ENCODE measurements at places on chromosomes 7 and 10. TPM values are rescaled to one million over a fixed set of nuclear protein-coding genes. Genes with fewer than 3 reads are reported as not detected.

The GRM3 gene
- total RNA-seq: not detected

The NKX1-2 gene
- not detected for total RNA-seq

The UBN2 gene
- total RNA-seq: 3.4 TPM

The RSU1 gene
- 35.3 TPM for total RNA-seq

The OPN4 gene
- total RNA-seq: not detected

The GBX1 gene
- total RNA-seq: not detected

The SEMA3C gene
- total RNA-seq: 127 TPM

The TMEM236 gene
- total RNA-seq: under 0.01 TPM

The ELFN1 gene
- 2.1 TPM for total RNA-seq

The RPEL1 gene
- under 0.01 TPM for total RNA-seq

The OR2A42 gene
- not detected for total RNA-seq

The XRCC2 gene
- total RNA-seq: 0.43 TPM

The DIP2C gene
- total RNA-seq: 8.4 TPM

The EPHB4 gene
- total RNA-seq: 45.7 TPM

The ANXA8L1 gene
- not detected for total RNA-seq

The ANLN gene
- 7.4 TPM for total RNA-seq

The KNDC1 gene
- 0.57 TPM for total RNA-seq

The CPVL gene
- 0.71 TPM for total RNA-seq

The UCMA gene
- not detected for total RNA-seq

The SEMA3D gene
- total RNA-seq: 12.1 TPM

The TRDMT1 gene
- total RNA-seq: 3.9 TPM

The MARVELD1 gene
- 15.5 TPM for total RNA-seq

The COL28A1 gene
- total RNA-seq: not detected

The ERVW-1 gene
- total RNA-seq: not detected

The NPY4R gene
- total RNA-seq: 1.1 TPM

The MARCHF5 gene
- 10.3 TPM for total RNA-seq

The UNCX gene
- total RNA-seq: not detected

The NUTM2B gene
- total RNA-seq: 0.37 TPM

The TPK1 gene
- total RNA-seq: 2.3 TPM

Measured in smooth muscle cell of bladder (primary cell).